HCT116 (cell line): ENCODE measurements at places on chromosomes 1 and 21.

GRCh38 chr1:97433094-97433823 is 487.6 kb downstream of the DPYD start:
- H3K27me3 ChIP-seq, result no peaks in the 10 kb centered on the region
- H3K4me3 ChIP-seq, result no peak overlapping the region
- no peak overlapping the region for H3K27ac ChIP-seq

- H3K4me1 ChIP-seq, result no peaks in the 10 kb centered on the region
- H3K27ac ChIP-seq, result no peak overlapping the region
- H3K4me3 ChIP-seq, result no peak overlapping the region
- DNase-seq, result no peak
These were observed 82.0 kb downstream of the DISP1 start for GRCh38 chr1:222896630-222897526.

DNA sequence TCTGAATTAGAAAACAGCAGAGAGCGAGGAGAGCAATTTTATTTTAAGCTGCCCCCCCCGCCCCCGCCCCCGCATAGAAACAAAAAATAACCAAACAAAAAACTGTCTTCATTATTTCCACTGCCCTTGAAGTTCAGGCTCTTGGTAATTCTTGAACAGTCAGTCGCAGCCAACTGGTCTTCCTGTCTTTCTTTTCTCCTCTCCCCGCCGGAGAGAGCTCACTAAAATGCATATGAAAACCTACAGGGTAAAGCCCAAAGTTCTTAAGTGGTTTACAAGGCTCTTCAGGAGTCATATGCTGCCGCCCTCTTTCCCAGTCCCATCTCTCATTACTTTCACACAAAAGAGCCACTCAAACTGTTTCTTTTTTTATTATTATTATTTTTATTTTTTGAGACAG is 1.1 kb upstream of the ANKRD35 start:
- H3K27ac ChIP-seq, result no peak overlapping the region
- no peaks in the 10 kb centered on the region for H3K36me3 ChIP-seq
- peaks cover 15% of the 10 kb centered on the region for H3K4me1 ChIP-seq
- peaks cover 7% of the 10 kb centered on the region; the same call in 1 of the 2 replicates for H3K27me3 ChIP-seq

DNA sequence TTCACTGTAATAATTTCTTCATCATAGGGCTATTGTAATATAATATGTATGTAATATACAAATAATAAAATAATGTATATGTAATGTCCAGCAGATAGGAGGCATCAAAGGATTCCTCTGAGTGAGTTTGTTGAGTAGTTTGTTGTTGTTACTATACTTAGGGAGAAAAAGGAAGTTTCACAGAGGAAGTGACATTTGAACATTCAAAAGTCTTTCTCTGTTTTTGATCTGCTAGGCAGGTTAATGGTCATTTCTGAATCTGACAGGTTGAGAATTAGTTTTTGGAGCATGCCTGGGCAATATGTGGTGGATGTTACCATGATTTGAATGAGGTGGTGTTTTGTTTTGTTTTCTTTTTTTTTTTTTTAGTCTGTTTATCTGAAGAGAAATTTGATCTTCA is 102.1 kb downstream of the NRDC start:
- no peaks in the 10 kb centered on the region for H3K27me3 ChIP-seq
- H3K4me1 ChIP-seq, result no peaks in the 10 kb centered on the region
- H3K4me3 ChIP-seq, result no peak overlapping the region

DNA sequence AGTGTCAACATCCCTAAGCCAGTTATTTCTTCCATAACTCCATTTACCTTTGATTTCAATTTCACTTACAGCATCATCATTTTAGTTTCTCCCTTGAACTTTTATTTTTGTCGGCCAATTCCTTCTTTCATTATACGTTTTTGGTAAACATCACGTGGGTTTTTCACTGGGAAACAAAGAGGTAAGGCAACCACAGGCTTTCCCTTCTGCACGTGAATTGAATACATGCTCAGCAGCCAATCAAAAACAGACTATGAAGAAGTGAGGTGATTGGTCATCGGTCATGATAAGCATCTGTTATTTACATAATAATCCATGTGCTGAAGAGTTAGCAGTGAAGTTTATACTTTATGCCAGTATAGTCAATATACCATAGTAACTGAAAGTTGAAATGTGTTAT is 98.7 kb downstream of the NCAM2 start:
- no peaks in the 10 kb centered on the region for H3K27me3 ChIP-seq
- DNase-seq, result no peak
- no peak overlapping the region for H3K4me3 ChIP-seq
- no peak overlapping the region for H3K27ac ChIP-seq

DNA sequence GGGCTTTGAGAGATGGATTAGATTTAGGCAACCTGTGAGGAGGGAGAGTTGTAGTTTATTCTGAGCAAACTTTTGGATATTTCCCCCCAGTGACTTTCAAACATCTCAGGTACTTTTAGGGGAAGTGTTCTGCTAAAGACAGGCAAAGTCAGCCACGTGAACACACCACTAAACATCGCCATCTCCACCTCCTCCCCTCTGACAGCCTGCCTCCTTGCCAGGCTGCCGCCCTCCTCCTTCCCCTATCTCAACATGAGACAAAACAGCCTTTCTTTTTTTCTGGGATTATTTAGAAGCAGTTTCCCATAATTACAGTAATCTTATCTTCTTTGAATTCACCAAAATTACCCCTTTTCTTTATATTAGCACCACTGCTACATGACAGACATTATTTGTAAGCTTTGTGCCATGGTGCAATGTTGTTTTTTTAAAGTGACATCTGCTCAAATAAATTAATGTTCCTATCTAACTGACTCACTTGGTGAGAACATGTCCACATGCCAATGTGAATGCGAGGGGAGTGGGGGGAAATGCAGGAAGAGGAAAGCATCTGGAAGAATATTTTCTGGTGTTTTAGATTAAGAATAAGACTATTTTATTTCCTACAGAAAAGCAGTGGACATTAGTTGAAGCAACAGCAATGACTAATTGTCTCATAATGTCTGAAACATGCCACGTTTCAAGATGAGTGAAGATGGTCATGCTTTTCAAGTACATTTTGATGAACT is 147.8 kb upstream of the ATP1B1 start:
- no peak overlapping the region for H3K27ac ChIP-seq
- no peak for DNase-seq
- H3K36me3 ChIP-seq, result no peaks in the 10 kb centered on the region
- H3K4me1 ChIP-seq, result no peaks in the 10 kb centered on the region

DNA sequence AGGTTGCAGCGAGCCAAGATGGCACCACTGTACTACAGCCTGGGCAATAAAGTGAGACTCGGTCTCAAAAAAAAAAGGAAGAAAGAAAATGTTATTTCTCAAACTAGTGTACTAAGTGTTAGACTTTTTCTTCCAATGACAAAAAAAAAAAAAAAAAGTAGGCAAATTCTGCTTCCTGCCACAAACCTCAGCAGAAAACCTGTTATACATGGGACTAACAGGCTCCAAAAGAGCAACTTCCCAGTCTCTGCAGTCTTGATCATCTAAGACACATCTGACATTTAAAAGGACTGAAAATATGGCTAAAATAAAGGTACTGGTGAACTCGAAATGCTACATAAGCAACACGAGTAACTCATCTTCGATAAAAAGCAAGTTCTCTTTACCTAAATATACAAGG is 59.6 kb downstream of the HSF2BP start:
- H3K27ac ChIP-seq, result no peak overlapping the region
- H3K36me3 ChIP-seq, result no peaks in the 10 kb centered on the region
- H3K4me3 ChIP-seq, result no peak overlapping the region
- no peak for DNase-seq

- DNase-seq, result no peak
- H3K36me3 ChIP-seq, result no peaks in the 10 kb centered on the region
- no peak overlapping the region for H3K27ac ChIP-seq
- H3K4me1 ChIP-seq, result peaks cover 2% of the 10 kb centered on the region
- H3K4me3 ChIP-seq, result no peak overlapping the region
These were observed 24.0 kb downstream of the ABCA4 start for GRCh38 chr1:94096797-94097549.

DNA sequence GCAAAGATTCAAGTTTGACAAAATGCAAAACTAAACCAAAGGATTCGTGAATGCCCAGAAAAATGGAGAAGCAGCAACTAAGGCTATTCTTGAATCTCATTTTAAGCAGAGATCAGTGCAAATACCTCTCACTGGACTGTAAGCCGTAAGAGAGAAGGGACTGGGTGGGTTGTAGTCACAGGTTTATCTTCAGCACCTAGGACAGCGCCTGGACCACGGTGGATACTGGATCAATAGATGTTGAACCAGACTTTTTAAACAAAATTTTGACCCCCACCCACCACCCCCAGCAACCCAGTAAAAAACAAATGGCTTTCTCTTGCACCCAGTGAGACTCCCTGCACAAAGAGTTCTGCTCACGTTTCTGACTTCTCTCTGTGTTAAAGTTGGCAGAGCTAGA is 347.1 kb downstream of the AJAP1 start:
- H3K4me3 ChIP-seq, result no peak overlapping the region
- H3K27ac ChIP-seq, result no peak overlapping the region
- H3K27me3 ChIP-seq, result no peaks in the 10 kb centered on the region
- no peaks in the 10 kb centered on the region for H3K4me1 ChIP-seq
